ENCODE measurements at places on chromosomes 5 and 9.

DNA sequence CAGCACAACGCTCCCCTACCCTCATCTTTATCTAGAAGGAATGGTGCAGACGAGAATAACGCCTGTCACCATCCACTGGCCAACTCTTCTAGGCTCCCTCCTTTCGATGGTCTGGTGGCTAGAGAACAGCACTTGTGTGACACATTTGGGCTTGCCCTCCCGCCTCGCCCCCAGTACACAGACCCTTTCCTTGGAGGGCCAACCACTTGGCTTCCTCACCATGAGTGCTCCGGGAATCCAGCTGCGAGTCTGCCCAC, 1.4 kb downstream of the GNAQ start:
- DNase-seq, result no peak

DNA sequence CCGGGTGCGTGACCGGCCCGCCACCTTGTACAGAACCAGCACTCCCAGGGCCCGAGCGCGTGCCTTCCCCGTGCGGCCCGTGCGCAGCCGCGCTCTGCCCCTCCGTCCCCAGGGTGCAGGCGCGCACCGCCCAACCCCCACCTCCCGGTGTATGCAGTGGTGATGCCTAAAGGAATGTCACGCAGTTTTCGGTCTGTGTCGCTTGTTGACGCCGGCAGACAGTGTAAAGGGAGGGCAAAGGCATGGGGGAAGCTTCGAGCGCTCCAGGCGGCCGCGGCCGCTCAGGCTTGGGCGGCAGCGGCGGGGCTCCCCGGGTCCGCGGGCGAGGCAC, 1.3 kb downstream of the LRRC26 start:
- no peak for DNase-seq

GRCh38 chr9:19173598-19174125, 46.4 kb upstream of the PLIN2 start:
- no peak for DNase-seq

DNA sequence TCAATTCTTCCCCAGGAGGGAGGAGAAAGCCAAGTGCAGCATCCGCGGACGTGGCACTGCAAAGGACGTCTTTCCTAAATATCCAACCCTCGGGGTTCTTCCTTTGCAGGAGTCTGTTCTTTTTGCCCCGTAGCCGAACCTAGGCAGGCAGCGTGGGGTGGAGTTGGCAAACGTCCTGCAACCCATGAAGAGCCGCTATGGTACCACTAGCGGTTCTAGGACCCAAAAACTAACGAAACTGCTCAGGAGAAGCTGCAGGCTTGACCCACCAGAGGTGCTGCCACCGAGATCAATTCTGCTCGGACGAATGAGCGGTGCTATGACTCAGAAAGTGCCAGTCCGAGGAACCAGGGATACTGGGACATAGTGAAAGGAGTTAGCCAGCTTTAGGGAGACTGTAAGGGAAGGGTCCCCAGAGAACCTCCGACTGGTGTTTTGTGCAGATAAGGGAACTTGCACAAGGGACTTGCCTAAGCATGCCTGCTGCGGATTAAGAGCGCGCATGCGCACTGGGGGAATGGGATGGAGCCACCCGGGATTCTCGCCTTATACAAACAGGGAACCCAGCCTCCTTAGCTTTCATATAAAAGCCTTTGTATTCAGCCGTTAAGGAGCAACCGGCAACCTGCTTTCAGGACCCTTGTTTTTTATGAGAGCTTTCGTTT, 32.7 kb downstream of the ANXA2R start:
- no peak for DNase-seq

DNA sequence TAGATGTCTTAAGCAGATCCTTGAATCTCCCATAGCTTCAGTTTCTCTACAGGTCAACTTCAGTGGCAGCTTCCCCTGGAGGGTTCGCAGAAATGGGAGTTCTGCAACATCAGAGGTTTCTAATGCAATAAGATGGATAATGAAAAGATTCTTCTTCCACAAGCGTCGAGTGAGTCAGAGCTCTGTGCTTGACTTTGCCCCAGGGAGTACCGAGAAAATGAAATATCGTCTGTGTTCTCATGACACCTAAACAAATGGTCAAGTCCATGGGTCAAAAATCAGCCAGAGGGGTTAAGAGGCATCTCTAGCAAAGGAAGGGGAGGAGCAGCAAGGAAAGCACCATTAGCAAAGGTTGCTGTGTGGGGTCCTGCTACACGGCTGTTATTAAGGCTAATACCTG, 3.2 kb upstream of the ADRA1B start:
- no peak for DNase-seq

DNA sequence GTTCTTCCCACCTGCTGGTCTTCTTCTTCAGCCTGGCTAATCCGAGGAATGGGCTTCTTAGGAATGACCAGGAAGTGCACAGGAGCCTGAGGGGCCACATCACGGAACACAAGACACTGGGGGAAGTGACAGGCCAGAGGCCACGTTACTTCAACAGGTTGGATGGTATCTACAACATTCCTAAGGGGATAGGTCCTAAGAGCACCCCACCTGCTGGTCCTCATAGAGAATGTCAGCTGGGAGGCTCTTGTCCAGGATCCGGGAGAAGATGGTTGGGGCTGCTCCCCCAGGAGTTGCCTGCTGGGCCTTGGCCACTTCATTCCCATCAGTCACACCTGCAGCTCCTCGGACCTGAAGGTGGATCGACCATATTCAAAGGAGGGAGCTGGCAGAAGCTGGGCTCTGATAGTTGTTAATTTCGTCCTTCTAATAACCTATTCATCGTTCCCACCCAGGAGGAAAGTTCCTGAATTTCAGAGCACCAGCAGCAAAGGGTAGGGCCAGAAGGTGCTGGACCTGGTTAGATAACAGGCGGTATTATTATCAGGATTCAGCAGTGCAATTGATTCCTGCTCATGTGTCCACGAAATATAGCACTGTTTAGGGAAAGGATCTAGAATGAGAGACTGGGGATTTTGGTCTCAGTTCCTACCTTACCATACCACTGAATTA, 1.3 kb downstream of the HINT2 start:
- no peak for DNase-seq

- no peak for DNase-seq
These were observed 244.8 kb upstream of the MPDZ start for GRCh38 chr9:13524245-13524644.

All from D721Med (cell line).